ENCODE measurements at places on chromosomes 13 and 19.

DNA sequence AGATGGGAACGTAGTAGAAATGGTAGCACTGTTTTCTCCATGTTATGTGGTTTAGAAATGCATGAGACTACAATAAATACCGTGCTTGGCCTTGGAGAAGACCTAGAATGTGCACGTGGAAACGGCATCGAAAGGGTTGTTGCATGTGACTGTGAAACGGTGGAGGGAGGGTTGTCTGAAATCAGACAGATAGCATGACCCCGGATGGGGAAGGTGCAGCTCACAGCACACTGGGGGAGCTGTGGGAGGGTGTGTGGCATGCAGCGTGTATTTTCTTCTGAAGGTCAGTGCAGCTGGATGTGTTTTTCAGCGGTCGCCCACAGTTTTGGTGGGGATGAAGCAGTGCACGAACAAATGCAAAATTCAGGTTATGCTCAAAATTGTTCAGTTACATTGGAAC, 63.4 kb downstream of the CELF5 start:
- no peak for DNase-seq

DNA sequence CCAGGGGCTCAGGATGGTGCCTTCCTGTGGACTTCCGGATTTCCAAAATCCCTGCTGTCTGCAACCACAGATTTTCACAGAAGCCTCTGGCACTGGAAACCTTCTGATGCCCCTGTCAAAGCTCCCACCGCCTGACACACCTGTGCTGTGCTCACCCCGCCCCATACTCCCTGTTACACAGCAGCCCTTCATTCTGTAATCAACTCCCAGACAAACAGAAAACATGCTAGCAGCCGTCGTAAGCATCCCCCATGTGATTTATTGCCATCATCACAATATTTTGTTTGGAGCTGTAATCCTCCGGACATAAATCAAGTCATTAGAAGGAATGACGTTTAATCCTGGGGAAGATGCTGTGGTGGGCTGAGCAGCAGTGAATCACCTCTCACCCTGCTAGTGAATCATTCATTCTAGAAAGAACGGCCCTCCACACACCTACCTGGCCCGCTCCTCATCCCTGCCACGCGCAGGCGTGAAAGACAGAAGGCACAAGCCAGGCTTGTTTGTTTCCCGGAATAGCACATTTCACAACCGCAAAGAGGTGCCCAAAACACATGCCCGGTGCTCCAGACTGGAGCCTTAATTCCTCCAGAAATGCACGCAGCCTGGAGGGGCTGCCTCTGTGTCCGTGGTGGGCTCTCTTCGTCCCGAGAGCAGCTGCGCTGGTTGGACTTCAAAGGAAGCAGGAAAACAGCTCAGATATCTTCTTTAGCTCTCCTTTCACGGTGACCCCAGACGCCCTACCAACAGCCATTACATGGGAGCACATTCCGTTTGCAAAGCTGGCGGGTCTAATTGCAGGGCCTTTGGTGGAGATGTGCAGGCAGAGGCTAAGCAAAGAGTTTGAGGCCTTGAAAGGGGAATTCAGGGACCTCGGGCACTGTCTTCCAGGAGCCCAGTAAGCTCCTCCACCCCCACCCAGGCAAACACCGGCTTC, 41.3 kb upstream of the KCTD15 start:
- no peak for DNase-seq

- DNase-seq = no peak
Observed at GRCh38 chr19:47521473-47522180, 6.8 kb upstream of the NAPA start.

- no peak for DNase-seq
Observed at GRCh38 chr13:37429976-37430375, 168.6 kb downstream of the POSTN start.

DNA sequence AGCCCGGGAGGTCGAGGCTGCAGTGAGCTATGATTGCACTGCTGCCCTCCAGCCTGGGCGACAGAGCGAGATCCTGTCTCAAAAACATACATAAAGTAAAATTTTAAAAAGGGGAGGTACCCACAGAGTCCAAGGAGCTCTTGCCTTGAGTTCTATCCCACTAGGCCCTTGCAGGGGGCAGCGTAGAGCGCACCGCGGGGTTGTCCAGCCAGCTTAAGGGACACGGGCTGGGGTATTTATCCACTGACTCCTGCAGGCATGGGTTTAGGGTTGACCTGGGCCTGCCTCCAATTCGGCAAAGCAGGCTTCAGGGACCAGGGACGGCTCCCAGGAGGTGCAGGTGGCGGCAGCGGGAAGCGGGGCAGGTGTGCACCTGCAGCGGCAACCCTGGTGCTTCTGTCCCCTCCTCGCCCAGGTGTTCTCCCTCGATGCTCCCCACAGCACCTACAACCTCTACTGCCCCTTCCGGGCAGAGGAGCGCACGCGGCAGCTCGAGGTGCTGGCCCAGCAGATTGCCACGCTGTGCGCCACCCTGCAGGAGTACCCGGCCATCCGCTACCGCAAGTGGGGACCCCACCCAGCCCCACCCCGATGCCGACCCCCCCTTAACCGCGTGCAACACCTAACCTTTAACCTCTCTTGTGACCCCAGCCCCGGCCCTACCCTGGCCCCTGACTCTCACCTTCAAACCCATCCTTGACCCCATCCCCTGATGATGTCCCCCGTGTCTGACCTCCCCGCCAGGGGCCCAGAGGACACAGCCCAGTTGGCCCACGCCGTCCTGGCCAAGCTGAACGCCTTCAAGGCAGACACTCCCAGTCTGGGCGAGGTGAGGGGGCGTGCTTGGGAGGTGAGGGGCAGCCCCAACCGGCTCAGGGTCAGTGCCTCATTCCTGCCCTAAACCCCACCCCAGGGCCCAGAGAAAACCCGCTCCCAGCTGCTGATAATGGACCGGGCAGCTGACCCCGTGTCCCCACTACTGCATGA, 4.7 kb downstream of the STXBP2 start:
- DNase-seq = no peak

DNA sequence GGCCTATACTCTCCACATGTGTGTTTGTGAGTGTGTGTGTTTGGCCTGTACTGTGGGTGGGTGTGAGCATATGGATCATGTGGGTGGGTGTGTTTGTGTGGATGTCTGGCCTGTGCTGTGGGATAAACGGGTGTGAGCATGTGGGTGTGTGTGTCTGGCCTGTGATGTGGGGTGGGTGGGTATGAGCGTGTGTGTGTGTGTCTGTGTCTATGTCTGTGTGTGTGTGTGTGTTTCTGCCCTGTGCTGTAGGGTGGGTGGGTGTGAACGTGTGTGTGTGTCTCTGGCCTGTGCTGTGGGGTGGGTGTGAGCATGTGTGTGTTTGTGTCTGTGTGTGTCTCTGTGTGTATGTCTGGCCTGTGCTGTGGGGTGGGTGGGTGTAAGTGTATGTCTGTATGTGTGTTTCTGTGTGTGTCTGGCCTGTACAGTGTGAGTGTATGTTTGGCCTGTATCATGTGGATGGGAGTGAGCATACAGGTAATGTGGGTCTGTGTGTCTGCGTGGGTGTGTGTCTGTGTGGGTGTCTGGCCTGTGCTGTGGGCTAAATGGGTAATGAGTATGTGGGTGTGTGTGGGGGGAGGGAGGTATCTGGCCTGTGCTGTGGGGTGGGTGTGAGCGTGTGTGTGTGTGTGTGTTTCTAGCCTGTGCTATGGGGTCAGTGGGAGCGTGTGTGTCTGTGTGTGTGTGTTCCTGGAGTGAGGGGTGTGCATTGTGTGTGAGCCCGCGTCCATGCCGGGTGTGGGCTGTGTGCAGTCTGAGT, 20.8 kb upstream of the KCTD15 start:
- DNase-seq = no peak

GRCh38 chr19:37098570-37098969, 20.3 kb downstream of the ZNF420 start:
- no peak for DNase-seq

DNA sequence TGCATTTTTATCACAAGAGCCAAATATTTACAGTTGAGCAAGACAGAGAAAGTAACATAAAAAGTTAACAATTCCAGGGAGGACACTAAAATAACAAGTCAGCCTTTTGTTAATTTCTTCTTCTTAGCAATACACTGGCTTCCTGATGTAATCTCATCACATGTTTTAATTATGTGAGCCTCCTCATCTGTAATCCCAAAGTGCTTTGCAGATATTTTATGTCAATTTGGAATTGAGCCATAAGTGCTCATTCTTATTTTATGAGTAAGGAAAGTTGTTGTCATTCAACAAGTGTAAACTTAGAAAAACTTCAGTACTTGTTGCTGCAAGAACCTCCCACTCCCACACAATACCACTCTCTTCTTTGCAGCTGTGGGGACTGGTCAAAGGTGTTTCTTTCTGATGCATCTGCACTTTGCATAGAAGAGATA, 223.6 kb downstream of the GPC6 start:
- DNase-seq = no peak

DNA sequence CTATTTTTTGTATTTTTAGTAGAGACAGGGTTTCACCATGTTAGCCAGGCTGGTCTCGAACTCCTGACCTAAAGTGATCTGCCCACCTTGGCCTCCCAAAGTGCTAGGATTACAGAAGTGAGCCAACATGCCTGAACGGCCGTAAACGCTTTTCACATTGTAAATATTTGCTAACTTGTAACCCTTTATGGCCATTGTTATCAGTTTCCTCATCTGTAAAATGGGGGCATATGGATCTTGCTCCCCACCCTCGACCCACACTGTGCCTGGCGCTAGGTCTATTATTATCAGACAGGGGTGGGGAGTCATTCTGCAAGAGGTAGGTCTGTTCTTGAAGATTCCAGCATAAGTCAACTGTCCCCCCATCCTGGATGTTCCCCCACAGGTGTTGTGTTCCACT, 11.9 kb downstream of the NCAN start:
- no peak for DNase-seq

DNA sequence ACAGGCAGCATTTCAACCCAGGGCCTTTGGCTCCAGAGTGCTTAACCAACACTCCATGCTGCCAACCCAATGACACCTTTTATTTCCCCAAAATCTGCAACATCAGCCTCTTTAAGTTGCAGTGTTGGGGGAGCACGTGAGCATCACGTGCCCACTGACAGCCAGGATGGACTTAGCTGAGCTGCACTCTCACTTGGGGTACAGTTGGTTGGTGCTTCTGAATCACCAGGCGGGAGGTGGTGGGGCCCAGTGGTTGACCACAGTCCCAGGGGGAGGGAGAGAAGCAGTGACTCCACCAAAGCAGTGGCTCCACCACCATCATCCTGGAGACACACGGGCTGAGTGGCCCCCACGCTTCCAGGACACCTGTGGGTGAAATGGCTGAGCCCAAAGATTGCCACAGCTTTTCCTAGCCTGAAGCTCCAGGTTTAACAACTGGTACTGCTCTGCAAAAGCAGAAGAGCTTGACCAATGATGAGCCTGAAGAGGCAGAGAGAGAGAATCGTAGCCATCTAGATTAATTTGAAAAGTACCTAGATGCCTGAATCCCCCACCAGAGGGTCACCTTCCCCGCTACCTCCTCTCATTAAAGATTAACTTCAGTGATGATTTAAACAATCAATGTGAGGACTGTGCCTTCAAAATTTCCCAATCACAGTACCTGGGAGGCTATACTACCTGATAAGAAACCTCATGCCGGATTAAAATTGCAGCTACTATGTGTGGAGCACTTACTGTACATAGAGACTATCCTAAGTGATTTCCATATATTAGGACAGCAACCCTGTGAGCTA, 193.8 kb downstream of the FOXO1 start:
- no peak for DNase-seq

DNA sequence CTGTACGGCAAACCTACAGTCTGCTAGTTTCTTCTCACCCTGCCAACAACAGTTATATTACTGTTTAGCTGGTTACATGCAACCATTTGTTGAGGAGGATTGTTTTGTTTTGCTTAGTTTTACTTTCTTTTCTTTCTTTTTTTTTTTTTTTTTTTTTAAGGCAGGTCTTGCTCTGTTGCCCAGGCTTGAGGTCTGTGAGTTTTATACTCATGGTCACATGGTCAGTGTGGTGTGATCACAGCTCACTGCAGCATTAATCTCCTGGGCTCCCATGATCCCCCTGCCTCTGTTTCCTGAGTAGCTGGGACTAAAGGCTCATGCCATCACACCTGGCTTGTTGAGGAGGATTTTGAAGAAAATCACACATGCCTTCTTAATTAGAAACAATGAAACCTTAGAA, 505.6 kb downstream of the GPC5 start:
- no peak for DNase-seq

GRCh38 chr13:34127523-34127922, 309.6 kb downstream of the RFC3 start:
- no peak for DNase-seq

GRCh38 chr13:112530861-112531260, 57.1 kb downstream of the TUBGCP3 start:
- DNase-seq = no peak

GRCh38 chr13:69069554-69070133, 1038.0 kb upstream of the ATXN8OS start:
- DNase-seq = no peak

GRCh38 chr13:43223216-43223615, 199.8 kb downstream of the DNAJC15 start:
- no peak for DNase-seq

DNA sequence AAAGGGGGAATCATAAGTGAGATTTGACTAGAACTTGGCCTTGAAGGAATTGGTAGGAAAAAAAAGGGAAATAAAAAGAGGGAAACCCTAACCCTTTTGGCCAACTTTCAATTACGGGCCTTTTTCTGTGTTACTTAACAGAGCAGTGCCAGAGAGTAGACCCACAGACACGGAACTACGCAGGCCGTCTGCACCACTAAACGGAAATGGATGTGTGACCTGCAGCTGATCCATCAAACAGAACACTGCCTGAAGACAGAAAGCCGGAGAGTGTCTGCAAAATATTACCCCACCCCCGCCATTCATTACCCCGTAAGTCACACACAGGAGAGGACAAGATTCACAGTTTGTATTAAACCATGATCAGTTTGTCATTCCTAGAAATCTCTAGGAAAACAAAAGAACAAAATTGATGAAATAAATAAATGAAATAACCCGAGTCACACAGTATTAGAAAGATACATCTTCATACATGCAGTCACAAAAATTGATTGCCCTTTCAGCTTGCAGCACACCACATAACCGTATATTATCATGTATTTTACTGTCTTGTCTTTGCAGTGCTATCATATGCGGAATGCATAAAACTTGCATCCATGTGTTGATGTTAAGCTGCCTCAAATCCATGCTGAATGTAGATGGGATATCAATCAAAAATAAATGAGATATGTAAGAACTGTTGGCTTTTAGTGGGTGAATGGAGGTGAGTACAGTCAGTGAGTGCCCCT, 424.7 kb downstream of the IRS2 start:
- no peak for DNase-seq

DNA sequence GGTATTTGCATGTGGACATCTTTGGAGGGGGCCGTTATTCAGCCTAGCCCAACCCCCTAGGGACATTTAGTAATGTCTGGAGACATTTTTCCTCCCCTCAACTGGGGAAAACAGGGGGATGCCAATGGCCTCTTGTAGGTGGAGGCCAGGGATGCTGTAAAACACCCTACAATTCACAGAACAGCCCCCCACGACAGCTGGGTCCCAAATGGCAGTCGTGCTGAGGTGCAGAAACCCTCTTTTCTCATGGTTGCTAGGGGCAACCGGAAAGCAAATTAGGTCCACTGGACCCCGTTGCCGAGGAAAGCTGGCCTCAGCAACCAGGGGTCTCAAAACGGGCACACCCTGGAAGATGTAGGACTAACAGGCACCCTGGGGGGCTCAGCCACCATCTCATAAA, 14.6 kb downstream of the TMEM150B start:
- DNase-seq = no peak

GRCh38 chr13:30181888-30182651, 125.3 kb downstream of the KATNAL1 start:
- DNase-seq = no peak

All from activated CD8-positive, alpha-beta memory T cell treated with anti-CD3 and anti-CD28 coated beads for 1 hour (primary cell).